Amniotic stem cell (primary cell): ENCODE measurements at places on chromosomes 1 and 21.

GRCh38 chr21:35543746-35544145, 494.6 kb upstream of the RUNX1 start:
- no peak for DNase-seq

DNA sequence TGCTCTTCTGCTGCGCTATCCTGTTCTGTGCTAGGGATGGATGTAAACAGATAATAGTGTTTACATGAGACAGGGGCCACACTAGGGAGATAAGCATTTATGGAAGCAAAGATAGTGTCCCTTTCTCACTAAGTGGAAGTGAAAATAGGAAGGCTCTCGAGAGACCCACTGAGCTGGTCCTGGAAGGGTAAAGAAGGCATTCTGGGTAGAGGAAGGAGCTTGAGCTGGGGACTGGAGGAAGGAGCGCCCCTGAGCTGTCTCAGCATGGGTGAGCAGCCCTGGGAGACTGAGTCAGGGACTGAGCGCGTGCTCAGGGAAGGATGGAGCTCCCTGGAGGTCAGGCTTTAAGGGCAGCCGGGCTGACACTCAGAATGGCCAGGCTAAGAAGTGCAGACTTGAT, 93.3 kb downstream of the IGSF21 start:
- no peak for DNase-seq

- DNase-seq, result no peak
Measured at GRCh38 chr1:32806910-32807523, 10.1 kb downstream of the YARS1 start.

DNA sequence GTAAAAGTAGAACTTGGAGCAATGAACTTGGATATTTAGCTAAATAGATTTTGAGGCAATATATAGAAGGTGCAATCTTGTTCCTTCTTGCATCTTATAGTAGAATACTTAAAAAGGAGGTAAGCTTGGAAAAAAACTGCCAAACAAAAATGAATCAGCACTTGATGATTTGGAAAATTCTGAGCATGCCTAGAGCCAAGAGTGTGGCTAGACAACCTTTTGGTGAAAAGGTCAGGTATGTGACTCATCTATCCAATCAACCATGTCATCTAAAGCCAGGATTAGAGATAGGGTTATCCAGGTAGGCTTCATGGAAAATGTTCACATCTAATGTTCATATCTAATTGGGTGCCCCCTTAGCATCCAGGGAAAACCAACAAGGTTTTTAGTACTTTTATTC, 515.0 kb downstream of the COL11A1 start:
- no peak for DNase-seq

- DNase-seq, result peak; percentile 51
Measured at GRCh38 chr1:198096390-198096789, 60.4 kb upstream of the NEK7 start.

GRCh38 chr1:182600036-182600713, 4.0 kb downstream of the RGS16 start:
- no peak for DNase-seq

DNA sequence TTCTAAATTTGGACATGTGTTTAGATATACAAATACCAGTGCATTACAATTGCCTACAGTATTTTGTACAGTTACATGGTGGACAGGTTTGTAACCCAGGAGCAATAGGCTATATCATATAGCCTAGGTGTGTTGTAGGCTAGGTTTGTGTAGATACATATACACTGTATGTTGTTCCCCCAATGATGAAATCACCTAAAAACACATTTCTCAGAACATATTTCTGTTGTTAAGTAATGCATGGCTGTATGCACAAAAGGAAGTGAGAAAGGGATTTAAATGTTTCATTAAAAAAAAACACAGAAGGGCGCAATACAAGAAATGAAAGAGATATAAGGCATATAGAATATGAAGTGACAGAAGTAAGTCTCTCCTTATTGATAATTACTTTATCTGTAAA, 32.0 kb downstream of the S100B start:
- no peak for DNase-seq

DNA sequence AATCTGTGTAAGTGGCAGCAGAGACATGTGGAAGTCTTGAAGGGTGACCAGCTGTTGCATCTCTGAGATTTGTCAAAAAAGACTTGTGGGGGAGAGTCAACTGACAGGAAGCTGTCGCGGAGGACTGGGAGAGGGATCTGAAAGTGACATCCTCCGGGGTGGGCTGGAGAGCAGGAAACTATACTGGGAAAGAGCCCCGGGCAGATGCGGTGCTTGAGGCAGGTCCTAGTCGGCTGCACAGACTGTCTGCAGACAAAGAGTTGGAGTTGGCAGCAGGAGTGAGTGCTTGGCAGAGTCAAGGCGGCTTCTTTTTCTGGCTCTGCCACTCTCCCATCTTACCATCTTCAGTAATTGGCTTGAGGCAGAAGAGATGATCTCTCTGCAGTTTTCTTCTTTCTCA, 294.0 kb upstream of the C1orf87 start:
- no peak for DNase-seq
